ENCODE measurements at places on chromosomes 13 and 19.

GRCh38 chr19:43524922-43525835 is 1.8 kb downstream of the ETHE1 start:
- DNase-seq, result peak; percentile 53

DNA sequence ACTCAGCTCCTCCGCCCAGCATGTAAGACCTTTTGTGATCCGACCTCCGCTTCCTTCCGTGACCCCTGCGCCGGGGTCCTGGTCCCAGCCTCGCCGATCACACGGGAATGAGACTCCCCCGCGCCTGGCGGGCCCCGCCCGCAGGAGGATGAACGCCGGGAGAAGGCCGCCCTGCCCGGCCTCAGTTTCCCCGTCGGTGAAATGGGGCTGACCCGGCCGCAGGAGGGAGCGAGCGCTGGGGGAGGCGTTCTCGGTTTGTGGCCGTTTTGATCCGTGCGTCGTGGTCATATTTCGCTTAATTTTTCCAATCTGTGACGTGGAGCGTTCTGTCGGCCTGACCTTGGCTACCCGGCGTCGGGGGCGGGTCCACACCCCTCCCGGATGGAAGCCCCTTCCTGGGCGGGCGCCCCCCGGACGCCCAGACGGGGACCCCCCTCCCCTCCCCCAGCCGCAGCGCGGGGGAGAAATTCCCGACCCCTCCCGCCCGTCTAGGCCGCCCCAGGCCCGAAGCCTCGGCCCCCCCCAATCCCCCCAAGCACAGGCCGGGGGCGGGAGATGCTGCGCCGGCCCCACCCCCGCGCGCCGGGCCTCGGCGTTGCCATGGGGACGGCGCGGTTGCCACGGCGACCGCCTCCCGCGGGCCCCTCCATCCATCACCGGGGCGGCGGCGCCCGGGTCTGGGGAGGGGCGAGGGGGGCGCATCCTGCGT is 11.1 kb downstream of the PALM start:
- no peak for DNase-seq

DNA sequence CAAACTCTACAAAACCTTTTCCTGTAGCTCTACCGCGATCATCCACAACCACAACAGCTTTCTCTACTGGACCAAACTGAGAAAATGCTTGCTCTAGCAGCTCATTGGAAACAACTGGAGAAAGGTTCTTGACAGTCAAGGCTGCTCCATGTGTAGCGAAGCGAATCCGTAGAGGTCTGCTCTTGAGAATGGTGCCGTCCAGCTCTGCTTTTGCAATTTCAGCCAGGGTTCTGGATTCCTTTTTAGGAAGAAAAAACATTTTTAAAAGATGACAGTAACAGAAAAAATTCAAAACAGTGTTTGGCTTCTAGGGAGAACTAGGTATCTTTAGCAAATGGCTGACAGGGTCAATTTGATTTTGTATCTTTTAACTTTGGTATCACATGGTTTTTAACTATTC is 10.4 kb downstream of the PSPC1 start:
- DNase-seq, result no peak

DNA sequence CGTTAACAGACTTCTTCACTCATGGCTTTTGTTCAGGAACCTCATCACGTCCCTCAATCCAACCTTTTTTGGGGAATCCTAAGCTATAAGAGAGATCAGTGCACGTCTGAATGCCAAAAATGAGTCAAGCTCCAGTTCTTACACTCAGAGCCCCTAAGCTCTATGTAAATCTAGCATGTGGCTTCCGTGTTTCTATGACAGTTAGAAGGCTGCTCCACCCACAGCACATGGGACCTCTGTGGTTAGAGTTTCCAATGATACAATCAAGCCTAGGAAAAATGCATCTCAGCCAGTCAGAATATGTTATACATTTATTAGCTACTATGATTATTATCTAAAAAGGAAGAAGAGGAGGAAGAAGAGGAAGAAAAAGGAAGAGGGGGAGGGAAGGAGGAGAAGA is 135.9 kb downstream of the ENOX1 start:
- no peak for DNase-seq

- DNase-seq, result no peak
These were observed 35.7 kb upstream of the FAM216B start for GRCh38 chr13:42745655-42746054.

GRCh38 chr19:30525383-30525782 is 153.2 kb downstream of the ZNF536 start:
- no peak for DNase-seq

GRCh38 chr19:32176591-32176990 is 168.8 kb upstream of the ZNF507 start:
- no peak for DNase-seq

- no peak for DNase-seq
These were observed 112.3 kb downstream of the POSTN start for GRCh38 chr13:37486171-37486681.

GRCh38 chr13:51152701-51153100 is 41.6 kb upstream of the C13orf42 start:
- DNase-seq, result no peak

GRCh38 chr13:54185785-54186184 is 1157.2 kb downstream of the OLFM4 start:
- DNase-seq, result no peak

GRCh38 chr13:111908981-111909380 is 158.0 kb upstream of the SOX1 start:
- peak; percentile 18 for DNase-seq

DNA sequence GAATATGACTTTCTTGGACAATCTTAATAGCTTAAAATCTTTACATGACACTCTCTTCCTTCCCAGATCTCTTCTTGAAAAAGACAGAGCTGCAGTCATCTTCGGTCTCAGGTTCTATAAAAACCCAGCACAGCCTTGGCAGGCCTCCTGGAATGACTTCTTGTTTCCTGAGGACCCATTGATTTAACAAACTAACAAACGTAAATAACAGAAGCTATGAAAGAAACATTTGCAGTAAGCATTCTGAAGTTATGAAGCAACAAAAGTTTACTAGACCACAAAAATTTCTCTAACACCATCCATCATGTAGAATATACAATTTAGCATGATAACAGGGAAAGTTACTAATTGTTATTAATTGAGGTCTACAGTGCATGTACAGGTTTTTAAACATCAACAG is 62.8 kb upstream of the STARD13 start:
- DNase-seq, result no peak
